ENCODE measurements at places on chromosomes 4 and X.

DNA sequence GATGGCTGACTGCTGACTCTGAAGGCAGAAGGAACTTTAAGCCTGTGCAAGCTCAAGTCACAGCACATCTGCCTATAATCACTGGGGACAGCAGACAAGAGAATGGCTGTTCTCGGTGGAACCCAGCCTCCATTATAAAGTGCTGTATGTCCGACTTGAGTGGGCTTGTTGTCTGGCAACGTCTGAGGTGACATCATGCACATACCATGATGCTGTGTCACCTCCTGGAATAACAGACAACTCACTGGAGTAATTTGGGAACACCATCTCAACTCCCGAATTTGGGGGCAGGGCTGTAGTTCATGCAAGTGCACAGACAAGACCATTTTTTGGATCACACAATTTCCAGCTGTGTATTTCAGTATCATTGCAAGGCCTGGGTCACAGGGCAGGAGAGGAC, 59.8 kb upstream of the GPM6B start:
- no peak for DNase-seq

GRCh38 chrX:118802857-118803256, 20.8 kb upstream of the ZCCHC12 start:
- no peak for DNase-seq

- no peak for DNase-seq
These were observed 38.4 kb downstream of the UGT2A2 start for GRCh38 chr4:69601065-69601464.

GRCh38 chrX:70998411-70999027, 67.6 kb upstream of the SLC7A3 start:
- peak; percentile 69 for DNase-seq

GRCh38 chrX:47129157-47129898, 15.2 kb downstream of the NDUFB11 start:
- DNase-seq: peak; percentile 98

DNA sequence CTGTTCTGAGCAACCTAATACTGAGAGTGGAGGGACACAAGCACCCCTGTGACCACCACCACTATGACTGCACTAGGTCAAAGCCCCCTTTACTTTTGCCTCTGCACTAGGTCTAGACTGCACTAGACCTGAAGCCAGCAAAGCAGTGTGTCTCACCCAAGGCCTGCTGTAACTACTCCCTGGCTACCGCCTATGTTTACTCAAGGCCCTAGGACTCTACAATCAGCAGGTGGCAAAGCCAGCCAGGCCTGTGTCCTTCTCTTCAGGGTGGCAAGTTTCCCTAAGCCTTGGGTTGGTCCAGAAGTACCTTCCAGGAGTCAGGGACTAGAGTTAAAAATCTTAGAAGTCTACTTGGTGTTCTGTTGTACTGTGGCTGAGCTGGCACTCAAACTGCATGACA, 15.9 kb downstream of the RAB33B start:
- no peak for DNase-seq

DNA sequence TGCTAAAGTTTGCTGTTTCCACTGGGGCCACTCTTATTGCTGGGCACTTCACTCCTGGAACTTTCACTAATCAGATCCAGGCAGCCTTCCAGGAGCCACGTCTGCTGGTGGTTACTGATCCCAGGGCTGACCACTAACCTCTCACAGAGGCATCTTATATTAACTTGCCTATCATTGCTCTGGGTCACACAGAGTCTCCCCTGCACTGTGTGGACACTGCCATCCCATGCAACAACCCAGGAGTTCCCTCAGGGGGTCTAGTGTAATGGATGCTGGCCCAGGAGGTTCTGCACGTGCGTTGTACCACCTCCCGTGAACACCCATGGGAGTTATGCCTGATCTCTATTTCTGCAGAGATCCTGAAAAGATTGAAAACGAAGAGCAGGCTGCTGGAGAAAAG, 41.8 kb upstream of the IQSEC2 start:
- DNase-seq: no peak

DNA sequence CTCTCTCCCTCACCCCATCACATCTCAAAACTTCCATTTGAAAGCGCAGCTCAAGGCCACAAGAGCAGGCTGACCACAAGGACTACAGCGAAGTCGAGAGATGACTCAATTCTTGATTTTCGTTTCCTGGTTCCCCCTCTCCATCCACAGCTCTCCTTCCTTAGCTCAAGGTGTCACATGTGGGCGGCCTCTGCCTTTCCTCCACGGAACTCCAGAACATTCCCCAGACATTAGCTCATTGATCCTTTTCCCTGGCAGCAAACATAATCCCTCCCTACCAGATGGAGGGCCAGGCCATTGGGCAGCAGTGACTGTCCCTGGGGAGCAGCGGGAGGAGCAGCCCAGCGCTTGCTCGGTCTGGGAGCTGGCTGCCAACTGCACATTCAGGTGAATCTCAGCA, 56.3 kb downstream of the CCDC149 start:
- DNase-seq: peak; percentile 59

DNA sequence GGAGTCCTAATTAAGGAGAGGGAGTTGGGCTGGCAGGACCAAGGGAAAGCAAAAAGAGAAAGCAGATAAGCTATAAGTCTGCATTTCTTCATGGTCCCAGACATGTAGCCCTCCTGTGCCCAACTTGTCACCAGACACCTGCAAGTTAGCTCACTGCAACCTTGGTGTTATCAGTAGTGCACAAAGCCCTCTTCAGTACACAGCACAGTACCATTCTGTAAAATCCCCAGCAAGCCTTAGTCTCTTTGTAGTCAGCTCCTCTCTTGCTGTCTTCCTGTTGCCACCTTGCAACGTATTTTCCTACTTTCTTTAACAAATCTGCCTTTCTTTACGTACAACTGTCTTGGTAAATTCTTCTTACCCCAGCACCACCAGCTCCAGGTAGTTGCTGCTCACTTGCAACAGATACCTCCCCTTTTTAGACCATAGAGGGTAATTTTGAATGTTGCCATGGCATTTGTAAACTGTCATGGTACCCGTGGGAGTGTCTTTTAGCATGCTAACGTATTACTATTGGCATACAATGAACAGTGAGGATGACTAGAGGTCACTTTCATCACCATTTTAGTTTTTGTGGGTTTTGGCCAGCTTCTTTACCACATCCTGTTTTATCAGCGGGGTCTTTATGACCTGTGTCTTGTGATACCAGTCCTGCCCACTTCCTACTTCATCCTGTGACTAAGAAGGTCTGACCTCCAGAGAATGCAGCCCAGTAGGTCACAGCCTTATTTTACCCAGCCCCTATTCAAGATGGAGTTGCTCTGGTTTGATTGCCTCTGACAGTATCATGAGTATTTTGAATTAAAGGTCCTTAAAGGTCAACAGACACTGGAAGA, 28.3 kb upstream of the AP1S2 start:
- DNase-seq: no peak
